ENCODE measurements at places on chromosomes 16 and 17. TPM values are rescaled to one million over a fixed set of nuclear protein-coding genes. Genes with fewer than 3 reads are reported as not detected.

The SULT1A4 gene
- total RNA-seq, result 6.8 TPM

The PLLP gene
- 0.42 TPM for total RNA-seq

The RFWD3 gene
- 111 TPM for total RNA-seq

The CDH15 gene
- 0.11 TPM for total RNA-seq

The NPB gene
- 0.65 TPM for total RNA-seq

DNA sequence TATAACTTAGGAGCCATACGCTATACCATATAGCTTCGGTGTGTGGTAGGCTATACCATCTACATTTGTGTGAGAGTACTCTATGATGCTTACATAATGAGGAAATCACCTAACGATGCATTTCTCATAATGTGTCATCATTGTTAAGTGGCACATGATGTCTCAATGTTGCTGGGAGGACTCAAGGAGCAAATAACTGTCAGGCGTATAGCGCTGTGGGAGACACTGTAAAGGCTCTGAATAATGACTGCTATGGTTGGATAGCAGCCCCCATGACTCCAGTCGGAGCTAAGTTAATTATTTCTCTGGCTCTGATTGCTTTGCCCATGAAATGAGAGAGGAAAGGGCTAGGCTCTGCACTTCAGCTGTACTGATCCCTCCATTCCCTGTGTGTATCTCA is 197.2 kb downstream of the RGS9 start:
- no peaks in the 10 kb centered on the region for H3K36me3 ChIP-seq
- no peaks in the 10 kb centered on the region for H3K4me1 ChIP-seq
- no peak overlapping the region for H3K4me3 ChIP-seq
- H3K27ac ChIP-seq, result no peak overlapping the region
- no peak for DNase-seq
- no peaks in the 10 kb centered on the region for H3K27me3 ChIP-seq

DNA sequence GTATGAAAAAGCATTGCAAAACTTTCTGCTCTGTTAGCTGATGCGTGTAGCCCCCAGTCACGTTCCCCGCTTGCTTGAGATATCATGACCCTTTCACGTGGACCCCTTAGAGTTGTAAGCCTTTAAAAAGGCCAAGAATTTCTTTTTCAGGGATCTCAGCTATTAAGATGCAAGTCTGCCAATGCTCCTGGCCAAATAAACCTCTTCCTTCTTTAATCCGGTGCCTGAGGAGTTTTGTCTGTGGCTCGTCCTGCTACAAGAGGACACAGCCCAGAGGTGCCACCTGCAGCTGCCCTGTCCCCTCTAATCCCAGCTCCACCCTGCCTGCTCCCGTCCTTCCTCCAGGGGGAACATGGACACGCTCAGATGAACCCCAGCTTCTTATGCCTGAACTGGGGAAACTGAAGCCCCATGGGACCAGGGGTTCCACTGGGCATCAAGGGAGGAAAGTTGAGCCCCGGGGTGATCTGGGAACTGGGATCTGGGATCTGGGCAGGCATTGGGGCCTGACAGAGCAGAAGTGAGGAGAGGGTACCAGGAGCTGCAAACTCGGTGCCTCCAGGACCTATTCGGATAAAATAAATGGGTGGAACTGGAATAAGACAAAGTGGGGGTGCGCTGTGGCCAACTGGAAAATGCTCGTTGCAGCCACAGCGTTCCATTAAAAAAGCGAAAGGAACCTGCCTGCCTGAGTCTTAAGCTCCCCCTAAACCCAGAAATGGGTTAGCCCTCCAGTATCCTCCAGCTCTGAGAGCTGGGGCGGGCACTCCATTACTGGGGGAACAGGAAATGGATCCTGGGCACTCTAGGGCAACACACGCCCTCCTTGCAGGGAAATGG is 19.7 kb downstream of the QPRT start:
- H3K4me1 ChIP-seq, result peaks cover 24% of the 10 kb centered on the region
- H3K27me3 ChIP-seq, result no peaks in the 10 kb centered on the region
- DNase-seq, result no peak
- peaks cover 27% of the 10 kb centered on the region for H3K36me3 ChIP-seq
- H3K27ac ChIP-seq, result no peak overlapping the region
- no peak overlapping the region for H3K4me3 ChIP-seq

DNA sequence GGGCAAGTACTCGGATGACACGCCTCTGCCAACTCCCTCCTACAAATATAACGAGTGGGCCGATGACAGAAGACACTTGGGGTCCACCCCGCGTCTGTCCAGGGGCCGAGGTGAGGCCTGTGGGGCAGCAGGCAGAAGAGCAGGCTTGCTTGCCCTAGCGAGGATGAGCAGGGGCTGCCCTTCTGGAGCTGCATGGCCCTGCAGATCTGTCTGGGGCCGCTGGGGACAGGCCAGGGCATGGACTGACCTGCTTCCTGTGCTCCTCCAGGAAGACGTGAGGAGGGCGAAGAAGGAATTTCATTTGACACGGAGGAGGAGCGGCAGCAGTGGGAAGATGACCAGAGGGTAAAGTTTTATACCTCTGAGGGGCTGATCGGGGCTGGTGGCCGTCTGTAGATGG is 5.3 kb downstream of the DHX38 start:
- DNase-seq, result no peak
- H3K4me3 ChIP-seq, result no peak overlapping the region
- H3K27ac ChIP-seq, result no peak overlapping the region
- H3K4me1 ChIP-seq, result peaks cover 3% of the 10 kb centered on the region
- no peaks in the 10 kb centered on the region for H3K27me3 ChIP-seq

- no peaks in the 10 kb centered on the region for H3K4me1 ChIP-seq
- no peaks in the 10 kb centered on the region for H3K27me3 ChIP-seq
- H3K4me3 ChIP-seq, result no peak overlapping the region
- no peak for DNase-seq
- H3K36me3 ChIP-seq, result no peaks in the 10 kb centered on the region
- H3K27ac ChIP-seq, result no peak overlapping the region
Observed at GRCh38 chr17:57586742-57587141, 158.4 kb downstream of the CCDC182 start.

DNA sequence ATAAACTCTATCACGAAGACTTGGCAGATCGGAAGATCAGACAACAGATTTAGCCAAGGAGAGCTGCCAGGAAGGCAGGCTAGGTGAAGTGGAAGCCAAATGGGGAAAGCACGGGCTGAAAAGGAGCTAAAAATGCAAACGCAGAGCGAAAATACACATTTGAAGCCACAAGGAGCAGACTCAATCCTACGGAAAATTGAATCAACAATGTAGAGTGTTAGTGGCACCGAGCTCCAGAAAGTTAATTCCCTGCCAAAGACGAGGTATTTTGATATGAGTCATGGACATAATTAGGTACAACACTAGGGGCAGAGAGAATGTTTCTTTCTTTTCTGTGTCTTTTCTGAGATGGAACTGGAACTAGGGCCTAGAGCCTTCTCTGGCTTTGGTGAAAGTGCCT is 20.7 kb downstream of the GSG1L start:
- no peaks in the 10 kb centered on the region for H3K4me1 ChIP-seq
- H3K27ac ChIP-seq, result no peak overlapping the region
- DNase-seq, result no peak
- H3K27me3 ChIP-seq, result peaks cover 26% of the 10 kb centered on the region

GRCh38 chr16:56356276-56357240 is 68.8 kb downstream of the AMFR start:
- peaks cover 3% of the 10 kb centered on the region for H3K36me3 ChIP-seq
- H3K4me3 ChIP-seq, result no peak overlapping the region
- peak overlapping the region; percentile 47 for H3K27ac ChIP-seq
- peaks cover 12% of the 10 kb centered on the region for H3K27me3 ChIP-seq
